ENCODE measurements at places on chromosomes 7 and 10.

DNA sequence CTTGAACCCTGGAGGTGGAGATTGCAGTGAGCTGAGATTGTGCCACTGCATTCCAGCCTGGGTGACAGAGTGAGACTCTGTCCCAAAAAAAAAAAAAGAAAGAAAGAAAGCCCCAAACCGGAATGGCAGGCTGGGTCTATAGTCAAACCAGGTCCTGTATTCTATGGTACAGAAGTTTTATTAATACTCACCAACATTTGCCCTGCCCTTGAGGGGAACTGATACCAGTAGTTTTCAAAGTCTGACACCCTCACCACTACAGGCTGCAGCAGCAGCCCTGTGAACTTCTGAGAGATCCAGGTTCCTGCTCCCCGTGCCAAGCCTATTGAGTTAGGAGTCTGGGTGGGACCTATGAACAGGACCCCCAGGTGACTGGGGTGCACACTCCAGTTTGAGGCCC, 80.6 kb downstream of the RGS10 start:
- no peak for DNase-seq

DNA sequence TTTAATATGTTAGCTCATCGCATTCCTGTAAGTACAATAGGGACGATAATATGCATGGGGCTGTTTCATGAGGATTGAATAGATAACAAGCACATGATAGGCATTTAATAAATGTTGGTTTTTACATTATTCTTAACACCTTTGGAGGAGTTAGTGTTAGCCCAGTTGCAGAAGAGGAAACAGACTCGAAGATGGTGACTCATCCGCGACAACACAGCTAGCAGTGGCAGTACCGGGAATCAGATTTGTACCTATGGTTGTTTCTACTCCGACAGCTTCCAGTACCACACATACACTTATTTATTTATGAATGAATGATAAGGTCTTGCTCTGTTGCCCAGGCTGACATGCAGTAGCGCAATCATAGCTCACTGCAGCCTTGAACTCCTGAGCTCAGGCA, 2.9 kb downstream of the LRMDA start:
- DNase-seq, result no peak

- no peak for DNase-seq
Measured at GRCh38 chr7:18405726-18406125, 89.8 kb upstream of the HDAC9 start.

- DNase-seq, result no peak
Measured at GRCh38 chr7:48899932-48900331, 24.4 kb upstream of the CDC14C start.

DNA sequence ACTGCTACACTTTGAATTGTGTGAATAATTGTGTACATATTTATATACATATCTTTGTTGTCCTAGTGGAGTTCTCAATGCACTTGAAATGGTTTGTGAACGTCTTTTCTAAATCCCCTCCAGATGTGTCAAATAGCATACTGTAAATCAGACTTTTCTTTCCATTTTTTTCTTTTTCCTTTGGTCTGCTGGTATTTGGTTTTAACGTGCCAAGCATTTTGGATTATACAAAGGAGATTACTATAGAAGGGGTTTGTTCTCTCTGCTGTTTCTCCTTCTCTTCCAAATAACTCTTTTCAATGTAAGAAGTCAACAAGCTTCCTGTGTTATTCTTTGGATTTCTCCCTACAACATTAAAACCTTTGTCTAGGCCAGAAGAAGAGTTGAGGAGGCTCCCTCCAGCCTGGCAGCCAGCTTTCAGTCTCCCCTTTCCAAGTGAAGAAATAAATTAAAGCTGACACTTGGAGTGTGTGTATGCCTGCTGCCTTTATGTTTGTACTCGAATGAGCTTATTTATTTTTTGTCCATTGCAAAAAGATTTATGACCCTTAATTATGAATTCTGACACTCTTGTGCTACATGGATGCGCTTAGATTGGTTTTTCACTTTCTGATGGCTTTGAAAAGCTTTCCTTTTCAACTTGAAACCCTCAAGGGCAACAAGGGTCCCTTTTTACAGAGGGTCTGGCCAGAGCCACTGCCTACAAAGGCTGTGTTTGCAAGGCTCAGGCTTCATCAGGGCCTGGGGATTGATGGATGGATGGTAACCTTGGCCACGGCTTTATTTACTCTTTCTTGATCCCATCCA, 107.8 kb downstream of the RAB18 start:
- no peak for DNase-seq

DNA sequence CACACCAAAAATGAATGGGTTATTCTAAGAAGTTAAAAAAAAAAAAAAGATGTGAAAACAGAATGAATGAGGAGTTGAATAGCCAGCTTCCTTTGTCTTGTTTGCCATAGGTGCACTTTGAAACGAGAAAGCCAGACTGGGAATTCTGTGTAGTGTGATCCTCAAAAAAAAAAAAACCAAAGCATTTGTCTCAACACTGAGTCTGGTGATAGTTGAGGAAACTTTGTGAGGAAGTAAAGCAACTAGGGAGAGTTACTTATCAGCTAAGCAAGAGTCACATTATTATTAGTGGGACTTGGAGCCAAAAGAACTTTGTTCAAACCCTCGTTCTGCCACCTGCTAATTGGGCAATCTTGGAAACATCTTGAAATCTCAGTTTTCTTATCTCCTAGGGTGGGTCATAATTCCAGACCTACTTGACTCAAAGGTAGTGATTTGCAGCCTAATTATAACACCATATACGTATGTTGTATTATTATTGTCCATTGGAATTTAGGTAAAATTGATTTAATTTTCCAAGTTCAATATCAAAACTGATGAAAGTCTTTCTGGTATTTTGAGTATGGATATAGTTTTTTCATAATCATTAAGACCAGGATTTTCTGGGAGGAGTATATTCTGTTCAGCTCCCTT, 99.8 kb upstream of the GJD4 start:
- no peak for DNase-seq

GRCh38 chr7:88759230-88760135, at the start of gene ZNF804B:
TSS of gene ZNF804B (plus strand) at chr7:88759700. CDS start at chr7:88759977, 277 bp downstream.
- DNase-seq, result no peak

DNA sequence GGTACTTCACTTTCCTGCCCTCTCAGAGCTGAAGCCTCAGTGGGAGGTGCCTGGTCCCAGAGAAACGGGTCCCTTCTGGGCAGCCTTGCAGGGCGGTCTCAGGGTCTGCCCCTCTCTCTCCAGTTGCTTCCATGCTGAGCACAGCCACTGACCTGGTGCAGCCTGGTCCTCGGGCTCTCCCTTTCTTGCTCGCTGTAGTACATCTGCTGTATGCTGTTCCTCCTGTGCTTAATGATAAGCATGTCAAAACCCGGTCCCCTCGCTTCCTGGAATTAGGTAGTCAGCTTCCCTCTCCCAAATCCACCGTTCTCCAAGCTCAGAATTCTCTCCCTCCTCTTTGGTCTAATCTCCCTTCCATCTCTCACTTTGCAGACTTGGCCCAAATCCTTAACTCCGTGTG, 11.0 kb upstream of the HPS1 start:
- no peak for DNase-seq

GRCh38 chr10:21737106-21737505, 203.1 kb downstream of the MLLT10 start:
- DNase-seq, result no peak

DNA sequence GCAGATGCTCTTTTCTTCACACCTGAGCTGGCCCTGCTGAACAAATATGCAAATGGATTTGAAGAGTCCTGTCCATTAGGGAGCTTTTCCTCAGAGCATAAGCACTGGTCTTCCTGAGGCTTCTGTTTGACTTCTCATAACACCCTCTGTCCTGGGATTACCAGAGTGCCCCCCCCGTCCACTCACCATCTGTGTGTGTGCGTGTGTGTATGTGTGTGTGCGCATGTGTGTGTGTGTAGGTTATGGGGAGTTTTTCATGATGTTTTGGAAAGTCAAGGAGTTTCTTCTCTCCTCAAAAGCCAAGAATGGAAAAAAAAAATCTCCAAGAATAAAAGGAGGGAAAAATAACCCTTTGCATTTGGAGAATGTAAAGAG, 57.7 kb upstream of the COMTD1 start:
- DNase-seq, result no peak

DNA sequence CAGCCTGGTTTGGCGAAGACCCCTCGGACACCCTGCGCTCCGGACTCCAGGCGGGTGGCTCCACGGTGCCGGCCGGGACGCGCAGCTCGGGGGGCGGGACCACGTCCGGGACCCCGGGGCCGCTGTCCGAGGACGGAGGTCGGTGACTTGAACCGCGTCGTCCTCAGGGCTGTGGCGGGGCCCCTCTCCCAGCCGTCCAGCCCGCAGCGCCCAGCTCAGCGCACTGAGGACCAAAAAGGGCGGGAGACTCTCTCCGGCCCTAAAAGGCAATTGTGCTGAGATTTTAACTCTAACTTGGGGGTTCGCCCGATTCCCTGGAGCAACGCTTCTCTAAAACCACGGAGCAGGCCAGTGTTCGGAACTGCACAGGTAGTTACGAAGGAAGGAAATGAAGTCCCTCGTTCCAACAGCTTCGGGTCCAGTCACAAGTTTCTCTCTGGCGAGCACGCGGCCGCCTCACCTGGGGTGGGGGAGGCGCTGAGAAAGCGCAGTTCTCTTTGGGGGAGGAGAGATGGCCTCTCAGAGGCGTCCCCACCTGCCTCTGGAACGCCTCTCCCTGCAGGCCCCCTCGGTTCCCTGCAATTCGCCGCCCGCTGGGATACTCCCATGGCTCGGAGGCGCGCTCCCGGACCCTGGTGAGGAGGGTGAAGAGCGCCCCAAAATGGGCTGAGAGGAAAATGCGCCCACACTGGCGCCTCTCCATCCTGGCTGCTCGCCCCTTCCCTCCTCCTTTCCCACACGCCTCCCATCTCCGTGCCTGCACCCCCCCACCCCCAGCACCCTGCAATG, 352.7 kb downstream of the DNAJB6 start:
- DNase-seq, result no peak

DNA sequence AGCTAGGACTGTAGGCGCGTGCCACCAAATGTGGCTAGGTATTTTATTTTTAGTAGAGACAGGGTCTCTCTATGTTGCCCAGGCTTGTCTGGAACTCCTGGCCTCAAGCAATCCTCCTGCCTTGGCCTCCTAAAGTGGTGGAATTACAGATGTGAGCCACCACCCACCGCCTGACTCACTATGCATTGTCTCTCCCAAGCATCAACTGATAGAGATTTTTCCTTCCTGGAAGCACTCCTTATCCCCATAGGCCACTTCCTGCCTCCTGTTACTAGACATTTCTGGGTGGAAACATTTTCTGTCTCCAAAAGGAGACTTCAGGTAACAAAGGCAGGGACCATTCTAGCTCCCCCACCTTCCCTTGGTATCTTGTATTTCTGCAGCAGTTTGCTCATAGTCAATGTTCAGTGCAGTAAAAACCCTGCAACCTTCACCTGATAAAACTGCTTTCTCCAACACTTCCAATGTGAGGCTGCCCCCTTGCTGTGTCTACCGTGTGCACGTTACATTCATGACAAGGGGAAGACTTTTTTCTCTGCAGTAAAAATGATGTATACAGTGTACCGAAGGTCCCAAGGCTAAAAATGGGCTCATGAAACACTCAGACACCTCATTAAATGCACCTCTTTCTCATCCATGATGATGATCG, 84.9 kb downstream of the NHLRC2 start:
- DNase-seq, result no peak

DNA sequence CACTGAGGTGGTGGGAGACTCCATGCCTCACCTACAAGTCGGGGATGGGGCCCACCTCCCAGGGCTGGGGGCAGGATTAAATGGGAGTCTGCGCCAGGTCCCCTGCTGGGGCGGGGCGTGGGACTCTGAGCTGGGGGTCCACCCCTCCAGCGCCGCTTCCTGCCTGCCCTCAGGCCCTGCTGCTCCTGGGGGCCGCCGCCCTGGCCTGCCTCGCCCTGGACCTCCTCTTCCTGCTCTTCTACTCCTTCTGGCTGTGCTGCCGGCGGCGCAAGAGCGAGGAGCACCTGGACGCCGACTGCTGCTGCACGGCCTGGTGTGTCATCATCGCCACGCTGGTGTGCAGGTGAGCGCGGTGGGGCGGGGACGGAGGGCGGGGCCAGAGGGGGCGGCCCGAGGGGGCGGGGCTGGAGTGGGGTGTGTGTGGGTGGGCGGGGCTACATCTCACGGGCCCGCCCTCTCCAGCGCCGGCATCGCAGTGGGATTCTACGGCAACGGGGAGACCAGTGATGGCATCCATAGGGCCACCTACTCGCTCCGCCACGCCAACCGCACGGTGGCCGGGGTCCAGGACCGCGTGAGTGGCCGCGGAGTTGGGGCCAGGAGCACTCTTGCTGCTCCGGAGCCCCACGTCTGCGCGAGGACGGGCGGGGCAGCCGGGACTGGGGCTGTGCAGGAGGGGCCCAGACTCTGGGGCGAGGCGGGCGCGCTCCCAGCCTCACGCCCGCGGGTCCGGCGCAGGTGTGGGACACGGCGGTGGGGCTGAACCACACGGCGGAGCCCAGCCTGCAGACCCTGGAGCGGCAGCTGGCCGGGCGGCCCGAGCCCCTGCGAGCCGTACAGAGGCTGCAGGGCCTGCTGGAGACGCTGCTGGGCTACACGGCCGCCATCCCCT, 15.1 kb downstream of the TTYH3 start:
- DNase-seq, result no peak

- DNase-seq, result no peak
Measured at GRCh38 chr7:77321300-77321699, 94.8 kb downstream of the GSAP start.

DNA sequence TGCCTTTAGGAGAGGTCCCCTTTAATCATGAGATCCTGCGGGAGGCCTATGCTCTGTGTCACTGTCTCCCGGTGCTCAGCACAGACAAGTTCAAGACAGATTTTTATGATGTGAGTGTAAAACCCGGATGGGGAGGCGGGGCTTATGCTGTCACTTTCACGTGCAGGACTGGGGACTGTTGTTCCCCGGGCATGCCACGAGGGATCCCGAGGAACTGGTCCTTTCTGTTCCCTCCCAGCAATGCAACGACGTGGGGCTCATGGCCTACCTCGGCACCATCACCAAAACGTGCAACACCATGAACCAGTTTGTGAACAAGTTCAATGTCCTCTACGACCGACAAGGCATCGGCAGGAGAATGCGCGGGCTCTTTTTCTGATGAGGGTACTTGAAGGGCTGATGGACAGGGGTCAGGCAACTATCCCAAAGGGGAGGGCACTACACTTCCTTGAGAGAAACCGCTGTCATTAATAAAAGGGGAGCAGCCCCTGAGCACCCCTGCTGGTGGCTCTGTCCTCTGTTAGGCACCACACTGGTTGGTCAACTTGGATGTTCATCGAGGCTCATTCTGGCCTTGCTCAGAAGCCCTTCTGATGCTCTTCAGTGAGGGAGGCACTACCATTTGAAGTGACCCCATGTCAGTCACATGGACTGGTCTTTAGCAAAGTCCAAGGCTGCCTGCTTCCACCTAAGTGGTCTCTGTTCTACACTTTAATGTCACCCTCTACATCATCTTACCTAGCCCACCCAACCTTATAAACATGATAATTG, 2.8 kb downstream of the COPS6 start:
- no peak for DNase-seq

- DNase-seq, result no peak
Measured at GRCh38 chr10:88019753-88020152, 156.3 kb downstream of the PTEN start.

DNA sequence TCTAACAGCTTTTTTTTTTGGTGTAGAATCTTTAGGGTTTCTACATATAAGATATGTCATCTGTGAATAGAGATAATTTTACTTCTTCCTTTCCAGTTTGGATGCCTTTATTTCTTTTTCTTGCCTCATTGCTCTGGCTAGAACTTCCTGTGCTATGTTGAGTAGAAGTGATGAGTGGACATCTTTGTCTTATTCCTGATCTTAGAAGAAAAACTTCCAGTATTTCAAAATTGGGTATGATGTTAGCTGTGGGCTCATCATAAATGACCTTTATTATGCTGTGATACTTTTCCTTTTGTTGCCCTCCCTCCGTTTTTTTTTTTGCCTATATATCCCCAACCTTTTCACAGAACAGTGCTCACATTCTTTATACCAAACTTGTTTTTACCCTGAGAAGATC, 8.8 kb downstream of the AGK start:
- no peak for DNase-seq

Measured in stimulated activated CD4-positive, alpha-beta T cell treated with anti-CD3 and anti-CD28 coated beads, Interleukin-4, amount 100 ng/mL, for 48 hours (primary cell).